SJCRH30 (cell line): ENCODE measurements at places on chromosomes 7 and 10. TPM values are rescaled to one million over a fixed set of nuclear protein-coding genes. Genes with fewer than 3 reads are reported as not detected.

DNA sequence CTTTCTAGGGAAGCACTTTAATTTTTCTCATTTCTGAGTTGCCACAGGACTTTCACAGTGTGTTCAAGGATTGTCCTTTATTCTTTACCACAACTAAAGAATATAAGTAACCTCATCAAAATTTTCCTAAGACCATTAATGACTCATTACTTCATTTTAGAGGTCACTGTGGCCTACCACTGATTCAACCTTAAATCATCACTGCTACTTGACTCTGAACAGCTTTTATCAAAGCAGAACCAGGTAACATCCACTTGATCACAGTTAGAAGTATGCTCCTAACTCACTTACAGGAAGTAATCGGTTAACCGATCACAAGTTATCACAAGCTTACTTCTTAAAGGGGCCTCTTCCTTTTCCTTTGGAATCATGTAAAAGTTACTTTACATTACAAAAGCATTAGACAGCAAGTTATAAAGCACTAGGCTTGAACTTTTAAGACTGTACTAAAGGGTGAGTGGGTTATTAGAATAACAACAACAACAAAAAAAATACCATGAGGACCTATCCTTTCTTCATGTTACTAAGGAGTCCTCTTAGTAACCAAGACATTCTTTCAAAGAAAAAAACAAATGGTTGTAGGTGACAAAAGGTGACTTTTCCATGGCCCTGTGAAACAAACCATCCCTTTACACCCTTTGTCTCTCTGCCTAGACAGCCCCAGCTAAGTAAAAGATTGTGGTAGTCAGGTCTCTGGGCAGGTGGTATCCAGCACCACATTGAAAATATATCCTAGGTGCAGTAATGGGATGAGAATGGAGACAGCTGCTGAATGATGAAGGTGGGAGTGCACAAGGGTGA lies 40.0 kb upstream of the PDK4 start:
- no peaks in the 10 kb centered on the region; the same call in 1 of the 2 replicates for H3K27me3 ChIP-seq
- no peak for DNase-seq
- H3K4me3 ChIP-seq: no peak overlapping the region
- H3K4me1 ChIP-seq: no peaks in the 10 kb centered on the region

GRCh38 chr7:50730446-50731400 lies 52.0 kb downstream of the GRB10 start:
- no peaks in the 10 kb centered on the region for H3K36me3 ChIP-seq
- no peak overlapping the region for H3K4me3 ChIP-seq
- DNase-seq: no peak
- no peak overlapping the region for H3K27ac ChIP-seq
- no peaks in the 10 kb centered on the region for H3K4me1 ChIP-seq

GRCh38 chr10:59513558-59513957 lies 151.2 kb upstream of the FAM13C start:
- no peak for DNase-seq
- no peak overlapping the region for H3K4me3 ChIP-seq

- peaks cover 18% of the 10 kb centered on the region for H3K4me1 ChIP-seq
- DNase-seq: no peak
- H3K27me3 ChIP-seq: no peaks in the 10 kb centered on the region
- H3K27ac ChIP-seq: no peak overlapping the region
- no peak overlapping the region for H3K4me3 ChIP-seq
These were observed 50.3 kb downstream of the ATXN7L1 start for GRCh38 chr7:105826143-105826542.

DNA sequence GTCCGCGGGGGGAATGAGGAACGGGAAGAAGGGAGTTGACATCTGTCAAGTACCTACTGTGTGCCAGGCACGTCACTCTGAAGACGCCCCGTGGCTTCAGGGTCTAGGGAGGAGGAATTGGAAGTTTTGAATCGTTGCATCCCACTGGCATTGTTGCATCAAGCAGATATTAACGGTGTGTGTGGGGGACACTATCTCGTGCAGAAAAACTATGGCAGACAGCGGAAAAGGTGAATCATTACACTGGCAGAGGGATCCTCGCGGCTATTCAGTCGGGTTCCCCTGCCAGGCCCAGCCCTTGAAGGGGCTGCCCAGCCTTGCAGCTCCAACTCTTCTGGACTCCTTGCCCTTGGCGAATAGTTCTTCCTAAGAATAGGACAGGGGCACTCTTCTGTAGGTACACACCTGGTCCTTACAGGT lies 1.0 kb upstream of the KIAA1549 start:
- H3K36me3 ChIP-seq: no peaks in the 10 kb centered on the region
- H3K4me1 ChIP-seq: peaks cover under 1% of the 10 kb centered on the region
- no peak overlapping the region for H3K27ac ChIP-seq
- no peak for DNase-seq
- H3K27me3 ChIP-seq: 0 out of 2 replicates have a peak, but pooled peaks cover 3% of the 10 kb centered on the region

- no peak overlapping the region for H3K27ac ChIP-seq
- no peak overlapping the region for H3K4me3 ChIP-seq
- H3K36me3 ChIP-seq: no peaks in the 10 kb centered on the region
- no peaks in the 10 kb centered on the region for H3K27me3 ChIP-seq
These were observed 378.5 kb upstream of the SEMA3C start for GRCh38 chr7:81297317-81297716.

GRCh38 chr10:129921065-129921670 lies 42.9 kb downstream of the EBF3 start:
- no peaks in the 10 kb centered on the region for H3K4me1 ChIP-seq
- no peaks in the 10 kb centered on the region for H3K36me3 ChIP-seq
- DNase-seq: no peak

DNA sequence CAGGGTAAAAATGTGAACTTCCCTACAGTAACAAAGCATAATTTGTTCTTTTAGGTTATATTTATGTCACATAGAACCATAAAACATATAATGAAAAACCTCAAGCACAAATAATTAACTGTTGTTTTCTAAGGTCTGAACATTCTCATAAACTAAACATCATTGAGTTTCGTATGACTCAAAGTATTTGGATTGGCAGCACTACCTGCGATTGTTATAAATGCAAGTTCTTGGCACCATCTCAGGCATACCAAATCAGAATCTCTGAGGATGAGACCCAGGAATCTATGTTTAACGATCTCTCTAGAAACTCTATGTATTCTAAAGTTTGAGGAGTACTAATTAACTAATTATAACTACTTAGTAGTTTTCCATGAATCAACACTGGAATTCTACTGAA lies 22.5 kb downstream of the ORC5 start:
- no peaks in the 10 kb centered on the region for H3K27me3 ChIP-seq
- no peak overlapping the region for H3K4me3 ChIP-seq
- H3K27ac ChIP-seq: no peak overlapping the region
- DNase-seq: no peak
- H3K36me3 ChIP-seq: peaks cover 83% of the 10 kb centered on the region
- no peaks in the 10 kb centered on the region for H3K4me1 ChIP-seq

GRCh38 chr7:31256506-31256905 lies 84.0 kb downstream of the NEUROD6 start:
- no peaks in the 10 kb centered on the region for H3K36me3 ChIP-seq
- no peak for DNase-seq
- H3K4me1 ChIP-seq: no peaks in the 10 kb centered on the region

GRCh38 chr10:76202777-76203176 lies 771.4 kb downstream of the LRMDA start:
- H3K4me1 ChIP-seq: no peaks in the 10 kb centered on the region
- DNase-seq: no peak
- no peak overlapping the region for H3K27ac ChIP-seq
- no peaks in the 10 kb centered on the region for H3K27me3 ChIP-seq

DNA sequence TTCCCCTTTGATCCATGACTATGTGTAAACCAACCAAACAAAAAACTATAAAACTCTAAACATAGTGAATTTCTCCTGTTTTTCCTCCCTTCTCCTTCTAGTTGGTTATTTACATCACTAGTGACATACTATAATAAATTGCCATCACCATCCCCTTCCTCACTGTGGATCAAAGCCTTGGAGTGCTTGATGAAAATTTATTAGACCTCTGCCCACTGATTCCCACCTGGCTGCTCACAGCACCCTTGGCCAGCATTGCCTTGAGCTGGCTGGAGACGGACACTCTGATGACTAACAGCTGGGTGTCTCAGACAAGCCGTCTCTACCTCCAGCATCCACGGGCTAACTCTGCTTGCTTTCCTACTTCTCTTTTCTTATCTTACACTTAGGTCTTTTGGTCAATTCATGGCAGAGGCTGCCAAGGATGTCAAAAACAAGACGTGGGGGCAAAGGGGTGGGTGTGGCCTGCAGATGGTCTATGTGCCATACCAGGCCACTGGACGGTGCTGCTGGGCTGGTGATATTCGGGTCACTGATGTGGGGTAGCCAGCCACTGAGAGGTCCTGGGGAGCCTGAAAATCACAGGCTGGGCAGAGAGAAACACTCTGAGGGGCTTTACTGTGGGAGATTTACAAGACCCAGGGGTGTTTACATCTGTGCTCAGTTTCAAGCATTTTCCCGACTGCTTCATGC lies 207.8 kb downstream of the TAX1BP1 start:
- no peak overlapping the region for H3K4me3 ChIP-seq
- H3K36me3 ChIP-seq: no peaks in the 10 kb centered on the region
- DNase-seq: peak; percentile 55
- peaks cover 63% of the 10 kb centered on the region for H3K4me1 ChIP-seq
- H3K27me3 ChIP-seq: no peaks in the 10 kb centered on the region
- peak overlapping the region; percentile 23; the same call in 1 of the 2 replicates for H3K27ac ChIP-seq

- no peaks in the 10 kb centered on the region for H3K27me3 ChIP-seq
- no peaks in the 10 kb centered on the region for H3K36me3 ChIP-seq
- H3K4me3 ChIP-seq: no peak overlapping the region
- H3K4me1 ChIP-seq: no peaks in the 10 kb centered on the region
- no peak overlapping the region for H3K27ac ChIP-seq
- no peak for DNase-seq
These were observed 119.8 kb downstream of the OAT start for GRCh38 chr10:124298891-124299290.

- H3K4me3 ChIP-seq: no peak overlapping the region
- H3K4me1 ChIP-seq: no peaks in the 10 kb centered on the region
- DNase-seq: no peak
- H3K27ac ChIP-seq: no peak overlapping the region
These were observed 136.2 kb upstream of the ANKRD30A start for GRCh38 chr10:36989233-36989632.

- no peak overlapping the region for H3K4me3 ChIP-seq
- DNase-seq: no peak
- H3K27me3 ChIP-seq: no peaks in the 10 kb centered on the region
- no peaks in the 10 kb centered on the region for H3K36me3 ChIP-seq
These were observed 939.2 kb upstream of the CELF2 start for GRCh38 chr10:10078446-10078845.

- no peaks in the 10 kb centered on the region for H3K36me3 ChIP-seq
- no peak overlapping the region for H3K27ac ChIP-seq
- H3K27me3 ChIP-seq: no peaks in the 10 kb centered on the region
- no peaks in the 10 kb centered on the region for H3K4me1 ChIP-seq
- no peak overlapping the region for H3K4me3 ChIP-seq
These were observed 99.1 kb downstream of the ALOX5 start for GRCh38 chr10:45473126-45473525.

DNA sequence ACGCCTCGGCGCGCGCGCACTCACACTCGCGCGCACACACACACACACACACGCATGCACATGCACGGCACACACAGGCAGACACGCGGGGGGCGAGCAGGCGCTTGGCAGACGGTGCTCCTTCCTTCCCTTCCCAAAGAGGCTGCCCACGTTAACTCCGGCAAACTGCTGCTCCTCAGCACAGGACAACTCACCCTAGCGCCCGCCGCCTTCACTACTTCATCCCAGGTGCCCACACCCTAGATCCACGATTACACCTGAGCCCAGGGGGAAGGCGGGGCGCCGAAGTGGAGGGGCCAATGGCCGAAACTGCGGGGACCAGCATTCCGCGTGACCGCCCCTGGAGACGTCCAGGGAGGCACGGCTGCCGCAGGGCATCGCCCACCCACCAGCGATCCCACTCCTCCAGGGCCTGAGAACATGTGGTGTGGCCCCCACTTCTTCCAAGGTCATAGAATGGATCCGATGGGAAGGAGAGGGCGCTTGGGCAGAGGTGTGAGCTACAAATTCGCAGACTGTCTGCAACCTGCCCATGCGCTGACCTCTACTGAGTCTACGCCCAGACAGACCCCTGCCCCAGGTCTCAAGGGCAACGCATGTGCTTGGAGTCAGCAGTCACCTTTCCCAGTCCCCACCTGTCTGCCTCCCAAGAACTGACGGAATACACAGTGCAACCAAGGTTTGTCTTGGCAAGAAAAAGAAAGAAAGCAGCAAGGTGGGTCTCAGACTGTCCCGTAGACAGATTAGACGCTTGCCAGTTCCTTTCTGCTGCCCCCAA lies 74.6 kb downstream of the CALN1 start:
- no peak for DNase-seq
- H3K27ac ChIP-seq: no peak overlapping the region
- no peaks in the 10 kb centered on the region for H3K4me1 ChIP-seq
- no peaks in the 10 kb centered on the region for H3K27me3 ChIP-seq

GRCh38 chr10:17074541-17074847 lies 55.1 kb downstream of the CUBN start:
- H3K4me3 ChIP-seq: no peak overlapping the region
- no peaks in the 10 kb centered on the region for H3K27me3 ChIP-seq
- H3K27ac ChIP-seq: no peak overlapping the region
- no peak for DNase-seq
- H3K36me3 ChIP-seq: no peaks in the 10 kb centered on the region

DNA sequence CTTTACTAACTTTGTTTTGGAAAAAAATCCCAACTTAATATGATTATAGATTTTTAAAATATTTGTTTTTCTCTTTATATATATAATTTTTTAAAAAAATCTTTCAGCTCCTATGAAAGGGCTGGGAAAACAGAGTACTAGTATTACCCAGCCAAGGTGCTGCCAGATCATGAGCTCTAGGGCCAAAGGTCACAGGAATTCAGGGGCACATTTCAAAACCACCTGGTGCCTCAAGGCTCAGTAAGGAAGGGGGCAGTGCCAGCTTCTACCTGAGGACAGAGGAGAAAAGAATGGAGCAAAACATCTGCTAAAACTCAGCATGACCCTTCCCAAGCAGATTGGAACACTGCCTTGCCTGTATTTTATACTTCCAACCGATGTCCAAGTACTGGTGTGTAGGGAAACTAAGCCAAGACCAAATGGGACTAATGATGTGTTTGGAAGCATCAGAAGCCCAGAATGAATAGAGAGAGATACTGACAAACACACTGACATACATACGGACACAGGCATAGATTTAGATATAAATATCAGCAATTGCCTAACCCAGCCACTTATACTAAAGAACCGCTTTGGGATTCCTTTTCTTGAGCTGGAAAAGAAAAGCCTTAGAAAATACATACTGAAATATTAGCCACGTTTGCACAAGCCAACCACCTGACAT lies 667.3 kb downstream of the PARD3 start:
- H3K27me3 ChIP-seq: no peaks in the 10 kb centered on the region
- DNase-seq: no peak
- no peaks in the 10 kb centered on the region for H3K36me3 ChIP-seq
- no peak overlapping the region for H3K27ac ChIP-seq

LIPF gene
- total RNA-seq: not detected in 2 replicates

BMPR1A gene
- total RNA-seq: 28.7 and 36.3 TPM in 2 replicates

MRPS17 gene
- 40.3 TPM in 2 replicates for total RNA-seq

ADCY1 gene
- not detected in 2 replicates for total RNA-seq

CCDC146 gene
- 0.66 and 1.4 TPM in 2 replicates for total RNA-seq

TRIM73 gene
- 0.20 and 1.8 TPM in 2 replicates for total RNA-seq

CALHM1 gene
- 0.02 and 0.13 TPM in 2 replicates for total RNA-seq

PHYHIPL gene
- total RNA-seq: 0.04 TPM in 1 of 2 replicates, not detected in the other
